ENCODE measurements at places on chromosomes 12 and 14.

DNA sequence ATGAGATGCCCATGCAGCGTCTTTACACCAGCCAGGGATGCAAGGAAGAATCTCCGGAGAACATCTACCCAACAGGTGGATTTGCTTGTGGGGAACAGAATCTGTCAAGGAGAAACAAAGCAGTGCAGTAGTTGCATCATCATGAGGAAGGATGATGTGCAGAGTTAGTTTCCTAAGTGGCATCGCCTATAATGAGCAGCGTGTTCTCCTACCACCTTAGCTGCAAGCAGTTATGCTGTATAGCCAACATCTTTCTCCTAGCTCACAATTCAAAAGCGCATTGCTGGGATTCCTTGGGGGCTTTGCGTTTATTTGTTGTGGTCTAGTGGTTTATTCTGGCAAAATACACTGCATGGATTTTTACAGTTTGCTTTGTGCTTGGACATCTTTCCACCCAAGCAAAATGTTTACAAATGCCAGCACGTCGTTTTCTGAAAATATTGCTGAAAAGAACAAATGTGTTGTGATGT lies 233.0 kb downstream of the RGS6 start:
- no peak for DNase-seq

DNA sequence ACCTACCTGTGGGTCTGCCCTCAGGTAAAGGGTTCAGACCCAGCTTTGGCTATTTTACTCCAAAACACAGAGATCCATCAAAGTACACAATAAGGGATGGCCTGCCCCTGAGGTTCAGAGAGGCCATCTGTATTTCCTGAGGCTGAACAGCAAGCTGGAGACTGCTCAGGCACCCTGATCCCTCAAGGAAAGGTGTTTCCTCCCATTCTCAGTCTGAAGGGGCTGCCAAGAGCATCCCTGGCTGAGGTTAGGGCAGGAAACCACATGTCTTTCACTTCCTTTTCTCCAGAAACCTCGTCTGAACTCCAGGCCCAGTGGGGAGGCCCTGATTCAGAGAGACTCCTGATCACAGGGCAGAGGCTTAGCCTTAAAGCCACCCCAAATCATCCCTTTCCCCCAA lies 1.5 kb downstream of the RILPL1 start:
- DNase-seq: no peak

DNA sequence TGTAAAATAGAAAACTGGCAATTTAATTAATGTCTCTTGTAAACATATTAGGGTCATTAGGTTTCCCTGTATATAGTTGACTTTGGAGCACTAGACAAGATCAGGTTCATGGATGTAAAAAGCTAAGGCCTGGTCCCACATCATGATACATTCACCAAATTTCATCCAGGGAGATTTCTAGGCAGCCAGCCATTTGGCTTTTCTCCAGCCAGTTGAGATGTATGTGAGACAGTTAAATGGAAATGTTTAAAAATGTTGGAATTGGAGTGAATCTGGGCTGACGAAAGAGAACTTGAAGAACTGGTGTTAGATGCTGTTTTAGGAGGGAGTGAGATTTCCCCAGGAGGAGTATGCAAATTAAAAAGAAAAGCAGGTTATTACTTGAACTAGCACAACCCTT lies 41.8 kb upstream of the CLEC14A start:
- no peak for DNase-seq

DNA sequence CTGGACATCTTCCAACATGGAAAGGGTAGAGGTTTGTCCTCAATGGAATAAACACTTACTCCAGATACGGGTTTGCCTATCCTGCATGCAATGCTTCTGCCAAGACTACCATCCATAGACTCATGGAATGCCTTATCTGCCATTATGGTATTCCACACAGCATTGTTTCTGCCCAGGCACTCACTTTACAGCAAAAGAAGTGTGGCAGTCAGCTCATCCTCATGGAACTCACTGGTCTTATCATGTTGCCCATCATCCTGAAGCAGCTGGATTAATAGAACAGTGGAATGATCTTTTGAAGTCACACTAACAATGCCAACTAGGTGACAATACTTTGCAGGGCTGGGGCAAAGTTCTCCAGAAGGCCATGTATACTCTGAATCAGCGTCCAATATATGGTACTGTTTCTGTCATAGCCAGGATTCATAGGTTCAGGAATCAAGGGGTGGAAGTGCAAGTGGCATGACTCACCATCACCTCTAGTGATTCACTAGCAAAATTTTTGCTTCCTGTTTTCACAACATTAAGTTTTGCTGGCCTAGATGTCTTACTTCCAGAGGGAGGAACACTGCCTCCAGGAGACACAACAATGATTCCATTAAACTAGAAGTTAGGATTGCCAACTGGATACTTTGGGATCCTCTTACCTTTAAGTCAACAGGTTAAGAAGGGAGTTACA lies 140.4 kb downstream of the SLC35F4 start:
- no peak for DNase-seq

GRCh38 chr14:80269353-80269925 lies 58.1 kb upstream of the DIO2 start:
- DNase-seq: no peak

DNA sequence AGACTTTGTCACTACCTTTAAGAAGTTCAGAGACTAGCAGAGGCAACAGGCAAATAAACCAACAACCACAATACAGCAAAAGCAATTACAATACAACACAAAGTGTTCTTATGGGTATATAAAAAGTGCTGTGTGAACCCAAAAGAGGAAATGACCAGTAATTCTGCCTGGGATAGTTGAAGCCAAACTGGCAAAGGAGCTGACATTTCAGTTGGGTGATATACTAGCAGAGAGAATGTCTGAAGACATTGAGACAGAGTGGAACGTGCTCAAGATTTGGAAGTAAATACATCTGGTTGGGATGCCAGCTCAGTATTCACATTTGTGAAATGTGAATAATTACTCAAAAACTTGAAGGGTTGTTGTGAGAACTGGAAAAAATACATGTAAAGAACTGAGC lies 80.6 kb upstream of the GTF2A1 start:
- DNase-seq: no peak

DNA sequence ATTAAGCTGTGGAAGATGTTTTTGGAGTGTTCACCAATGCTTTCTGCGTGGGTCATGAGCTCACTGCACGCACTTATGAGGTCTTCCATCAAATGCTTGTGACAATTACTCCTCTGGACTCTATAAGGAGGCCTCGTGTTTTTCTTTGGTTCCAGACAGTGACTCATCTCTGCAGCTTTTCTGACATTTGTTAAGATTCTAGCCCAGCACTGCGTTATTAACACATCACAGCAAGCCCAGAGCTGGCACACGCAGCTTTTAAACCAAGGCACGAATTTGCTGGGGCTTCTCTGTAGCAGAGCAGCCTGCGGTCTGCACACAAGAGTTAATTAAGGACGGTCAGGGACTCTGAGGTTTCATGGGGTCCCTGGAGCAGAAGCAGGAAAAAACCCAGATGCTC lies 16.9 kb downstream of the MEG3 start:
- DNase-seq: no peak

GRCh38 chr14:77228056-77228455 lies 43.0 kb downstream of the NGB start:
- no peak for DNase-seq

GRCh38 chr12:93019975-93020630 lies 91.0 kb upstream of the EEA1 start:
- DNase-seq: no peak

DNA sequence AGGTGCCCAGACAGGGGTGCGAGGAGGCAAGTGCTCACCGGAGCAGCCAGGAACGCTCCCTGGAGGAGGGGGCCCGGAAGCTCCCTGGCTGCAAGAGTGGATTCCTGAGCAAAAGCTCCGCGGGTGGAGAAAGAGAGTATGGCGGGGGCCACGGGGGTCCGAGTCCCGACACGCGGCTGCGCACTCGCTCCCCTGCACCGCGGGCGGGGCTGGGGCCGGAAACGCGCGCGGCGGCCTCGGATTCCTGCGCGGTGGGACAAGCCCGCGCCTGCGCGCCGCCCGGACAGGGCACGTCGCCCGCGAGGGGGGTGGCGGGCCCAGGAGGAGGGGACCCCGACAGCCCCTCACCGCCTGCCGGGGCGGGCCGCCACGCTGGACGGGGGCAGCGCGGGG lies 27.8 kb upstream of the GPR132 start:
- no peak for DNase-seq

DNA sequence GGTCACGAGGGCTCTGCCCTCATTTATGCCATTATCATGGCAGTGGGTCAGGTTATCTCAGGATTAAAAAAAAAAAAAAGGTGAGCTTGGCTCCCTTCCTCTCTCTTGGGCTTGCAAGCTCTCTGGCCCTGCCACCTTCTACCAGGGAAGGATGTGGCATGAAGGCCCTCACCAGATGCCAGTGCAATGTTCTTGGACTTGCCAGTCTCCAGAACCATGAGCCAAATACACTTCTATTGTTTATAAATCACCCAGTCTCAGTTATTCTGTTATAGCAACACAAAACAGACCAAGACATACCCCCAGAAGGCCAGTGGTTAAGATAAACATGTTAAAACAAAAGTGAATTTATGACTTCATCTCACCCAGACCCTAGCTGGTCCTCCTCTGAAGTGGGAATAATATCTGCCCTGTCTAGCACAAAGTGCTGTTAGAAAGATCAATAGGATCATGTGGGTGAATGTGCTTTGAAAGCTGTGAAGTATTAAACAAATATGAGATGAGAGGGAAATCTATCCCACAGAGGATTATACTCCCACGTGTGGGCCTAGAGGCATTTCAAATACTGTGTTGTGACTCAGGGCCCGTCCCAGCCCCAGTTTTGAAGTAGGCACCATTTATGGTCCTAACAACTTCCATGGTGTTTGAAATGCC lies 88.6 kb downstream of the NINJ2 start:
- DNase-seq: no peak

- no peak for DNase-seq
Measured at GRCh38 chr14:98404811-98405210, 867.2 kb downstream of the BCL11B start.

DNA sequence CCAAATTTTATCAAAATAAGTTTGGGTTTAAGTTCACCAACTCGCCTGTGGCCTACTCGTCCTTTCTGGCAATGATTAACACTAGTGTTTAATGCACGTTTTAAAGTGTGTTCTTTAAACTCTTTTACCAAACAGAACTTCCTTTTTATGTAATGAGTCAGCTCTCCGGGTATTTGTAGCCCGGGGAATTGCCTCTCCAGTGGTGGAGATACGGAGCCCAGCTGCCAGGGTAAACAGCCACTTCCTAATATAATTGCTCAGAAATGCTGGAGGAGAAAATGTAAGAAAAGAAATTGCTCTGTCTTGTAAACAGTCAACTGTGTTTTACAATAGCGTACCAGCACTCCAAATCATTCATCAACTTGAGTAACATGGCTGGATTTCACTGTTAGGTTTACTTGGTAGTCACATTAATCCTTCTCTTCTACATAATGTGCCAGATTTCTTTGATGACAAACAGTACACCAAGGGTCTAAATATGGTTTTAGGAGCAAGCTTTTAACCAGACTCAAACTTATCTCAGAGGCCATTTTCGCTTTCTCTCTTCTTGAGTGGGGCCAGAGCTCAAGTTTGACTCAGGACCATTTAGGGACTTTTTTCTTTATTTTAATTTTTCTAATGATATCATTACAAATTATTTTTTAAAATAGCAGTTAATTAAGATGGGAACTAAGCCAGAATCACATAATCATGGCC lies 101.2 kb upstream of the SLC38A2 start:
- no peak for DNase-seq

- DNase-seq: no peak
Measured at GRCh38 chr12:5213336-5213735, 169.7 kb downstream of the KCNA5 start.

DNA sequence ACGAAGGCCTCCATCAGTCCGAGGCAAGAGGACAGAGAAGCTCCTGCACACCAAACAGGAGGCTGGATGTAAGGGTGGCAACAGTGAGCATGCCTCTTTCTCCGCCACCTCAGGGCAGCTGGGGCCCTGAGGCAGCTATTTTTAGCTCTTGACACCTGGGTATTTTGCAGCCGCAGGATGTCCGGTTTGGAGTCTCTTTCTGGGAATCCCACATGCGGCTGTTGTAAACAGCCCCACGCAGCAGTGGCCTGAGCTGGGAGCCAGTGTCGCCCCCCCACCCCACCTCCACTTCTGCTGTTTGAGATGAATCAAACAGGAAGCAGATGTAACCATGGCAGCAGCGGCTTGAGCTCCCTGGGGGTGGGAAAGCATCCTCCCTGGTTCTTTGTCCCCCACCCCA lies 11.7 kb downstream of the HDAC7 start:
- DNase-seq: no peak

- DNase-seq: no peak
Measured at GRCh38 chr12:42468921-42469320, 120.6 kb downstream of the PRICKLE1 start.

Measured in NCI-H2171 (cell line).